ENCODE measurements at places on chromosomes 2 and 18.

- no peak for DNase-seq
Measured at GRCh38 chr2:22359071-22359672, 1025.8 kb upstream of the KLHL29 start.

- no peak for DNase-seq
Measured at GRCh38 chr2:98901702-98902101, 34.3 kb downstream of the CRACDL start.

DNA sequence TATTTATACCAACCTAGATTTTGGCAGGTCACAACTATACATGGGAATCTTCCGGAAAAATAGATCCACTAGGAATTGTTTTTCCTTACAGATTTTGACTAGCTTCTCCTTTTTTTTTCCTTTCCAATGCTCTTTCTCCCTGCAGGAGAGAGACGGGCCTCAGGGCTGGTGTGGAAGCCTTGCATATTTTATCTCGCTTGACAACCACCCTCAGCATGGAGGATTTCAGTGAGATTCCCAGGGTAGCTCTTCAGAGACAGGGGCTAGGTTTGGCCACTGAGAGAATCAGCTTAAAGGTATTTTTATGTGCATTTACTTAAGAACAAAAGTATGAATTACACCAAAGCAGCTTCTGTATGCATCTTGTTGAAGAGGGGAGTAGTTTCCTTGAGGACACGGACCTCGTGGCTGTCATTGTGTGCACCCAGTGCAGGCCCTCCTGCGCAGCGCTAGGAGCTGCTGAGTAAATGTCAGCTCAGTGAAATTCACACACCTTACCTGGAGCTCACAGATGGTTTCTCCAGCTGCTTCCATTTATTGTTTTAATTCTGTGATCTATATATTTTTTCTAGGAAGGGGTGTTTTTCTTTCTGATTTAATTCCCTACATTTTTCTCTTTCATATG, 54.4 kb downstream of the TRAPPC12 start:
- no peak for DNase-seq

DNA sequence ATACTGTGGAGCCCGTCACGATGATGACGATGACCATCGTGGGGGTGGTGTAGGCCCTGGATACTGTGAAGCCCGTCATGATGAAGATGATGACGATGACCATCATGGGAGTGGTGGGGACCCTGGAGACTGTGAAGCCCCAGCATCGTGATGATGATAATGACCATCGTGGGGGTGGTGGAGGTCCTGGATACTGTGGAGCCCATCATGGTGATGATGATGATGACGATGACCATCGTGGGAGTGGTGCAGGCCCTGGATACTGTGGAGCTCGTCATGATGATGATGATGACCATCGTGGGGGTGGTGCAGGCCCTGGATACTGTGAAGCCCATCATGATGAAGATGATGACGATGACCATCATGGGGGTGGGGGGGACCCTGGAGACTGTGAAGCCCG, 81.0 kb upstream of the SALL3 start:
- no peak for DNase-seq

DNA sequence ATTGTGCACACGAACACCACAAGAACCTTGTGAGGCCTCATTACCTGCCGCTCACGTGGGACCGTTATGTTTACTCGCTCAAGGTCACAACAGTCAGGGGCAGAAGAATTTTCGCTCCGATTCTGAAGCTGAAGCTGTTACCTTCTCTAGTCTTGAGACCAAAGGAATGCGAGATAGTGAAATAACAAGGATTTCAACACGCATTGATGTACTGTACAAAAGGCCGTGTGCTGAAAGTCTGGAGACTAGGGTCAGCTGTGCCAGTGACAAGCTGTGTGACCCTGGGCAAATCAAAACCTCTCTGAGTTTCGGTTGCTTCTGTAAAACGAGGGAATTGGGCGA, 583 bp downstream of the NEMP2 start:
- DNase-seq, result peak; percentile 10

DNA sequence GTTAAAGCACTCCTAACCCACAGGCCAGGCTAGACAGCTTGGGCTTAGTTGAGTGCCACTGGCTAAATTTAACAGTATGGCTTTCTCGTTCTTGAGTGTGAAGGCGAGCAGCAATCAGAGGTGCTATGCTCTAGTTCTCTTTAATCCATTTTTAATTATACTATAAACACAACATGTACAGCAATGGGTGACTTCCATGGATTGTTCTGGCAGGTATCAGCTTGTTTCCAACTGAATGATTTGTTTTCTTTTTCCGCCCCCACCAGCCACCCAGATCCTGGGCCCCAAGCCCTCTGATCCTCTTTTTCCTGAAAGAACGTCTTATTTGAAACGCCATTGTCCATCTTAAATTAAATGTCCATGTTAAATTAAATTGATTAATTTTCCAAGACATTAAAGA, 244.8 kb downstream of the IKZF2 start:
- no peak for DNase-seq

GRCh38 chr2:232273903-232274643, 104.5 kb upstream of the ALPP start:
- no peak for DNase-seq

DNA sequence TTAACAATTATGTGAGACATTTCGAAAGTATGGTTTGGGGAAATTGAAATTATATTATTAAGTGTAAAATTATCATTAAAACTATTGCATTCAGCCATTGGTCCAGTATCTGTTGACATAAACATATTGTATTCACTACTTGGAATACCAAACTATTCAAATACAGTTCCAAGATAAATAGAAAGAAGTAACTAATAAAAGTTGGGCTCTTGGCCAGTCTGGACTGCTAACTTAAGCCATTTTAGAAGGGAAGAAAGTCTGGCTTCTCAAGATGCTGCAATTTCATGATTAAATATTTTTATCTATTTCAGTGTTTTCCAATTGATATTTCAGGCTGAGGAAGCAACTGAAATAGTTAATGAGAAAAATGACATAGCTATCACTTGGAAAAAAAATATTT, 109.8 kb upstream of the CHRNA1 start:
- no peak for DNase-seq

GRCh38 chr2:29084554-29084953, 10.2 kb upstream of the PCARE start:
- DNase-seq, result no peak

- no peak for DNase-seq
Measured at GRCh38 chr2:74103763-74104162, 43.9 kb downstream of the BOLA3 start.

GRCh38 chr2:130837175-130837810, 579 bp downstream of the ARHGEF4 start:
- no peak for DNase-seq

DNA sequence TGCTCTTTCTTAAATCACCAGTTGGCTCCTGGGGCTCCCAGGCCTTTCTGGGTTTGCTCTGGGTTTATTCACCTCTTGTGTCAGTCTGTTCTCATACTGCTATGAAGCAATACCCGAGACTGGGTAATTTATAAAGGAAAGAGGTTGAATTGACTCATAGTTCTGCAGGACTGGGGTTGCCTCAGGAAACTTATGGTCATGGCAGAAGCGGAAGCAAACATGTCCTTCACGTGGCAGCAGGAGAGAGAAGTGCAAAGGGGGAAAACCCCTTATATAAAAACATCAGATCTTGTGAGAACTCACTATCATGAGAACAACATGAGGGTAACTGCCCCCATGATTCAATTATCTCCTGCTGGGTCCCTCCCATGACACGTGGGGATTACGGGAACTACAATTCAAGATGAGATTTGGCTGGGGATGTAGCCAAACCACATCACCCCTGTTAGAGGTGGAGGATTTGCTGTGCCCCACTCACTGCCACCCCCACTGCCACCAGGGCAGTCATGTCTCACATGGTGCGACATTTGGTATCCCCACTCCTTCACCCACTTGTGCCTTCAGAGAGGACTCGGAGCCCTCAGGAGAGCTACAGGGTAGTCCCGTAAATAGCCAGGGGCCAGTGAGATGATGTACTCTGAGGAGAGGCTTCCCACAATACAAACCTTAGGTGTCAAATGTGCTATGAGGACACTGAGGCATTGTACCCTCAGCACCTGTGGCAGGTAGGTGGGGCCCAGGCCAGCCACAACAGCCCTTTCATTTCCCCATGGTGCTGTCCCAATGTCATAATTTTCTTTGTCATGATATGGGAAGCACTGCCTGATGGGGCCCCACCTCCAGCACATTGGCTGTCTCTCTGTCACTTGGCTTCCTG, 35.7 kb downstream of the CDC42EP3 start:
- no peak for DNase-seq

DNA sequence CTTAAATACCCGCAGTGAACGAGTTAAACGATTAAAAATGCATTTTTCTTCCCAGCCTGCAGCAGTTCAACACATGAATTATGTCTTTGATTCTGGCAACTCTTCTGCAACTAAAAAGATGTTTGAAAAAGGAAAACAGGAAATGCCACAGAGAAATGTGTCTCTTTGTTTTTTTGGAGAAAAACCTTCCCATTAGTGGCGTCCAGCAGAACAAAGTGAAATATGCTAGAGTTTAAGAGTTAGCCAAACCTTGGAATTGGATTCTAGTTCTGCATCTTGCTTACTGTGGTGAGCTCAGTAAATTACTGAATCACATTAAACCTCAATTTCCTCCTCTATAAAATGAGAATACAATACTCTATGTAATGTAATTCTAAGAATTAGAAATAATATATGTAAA, 900.2 kb upstream of the ACVR2A start:
- DNase-seq, result no peak

DNA sequence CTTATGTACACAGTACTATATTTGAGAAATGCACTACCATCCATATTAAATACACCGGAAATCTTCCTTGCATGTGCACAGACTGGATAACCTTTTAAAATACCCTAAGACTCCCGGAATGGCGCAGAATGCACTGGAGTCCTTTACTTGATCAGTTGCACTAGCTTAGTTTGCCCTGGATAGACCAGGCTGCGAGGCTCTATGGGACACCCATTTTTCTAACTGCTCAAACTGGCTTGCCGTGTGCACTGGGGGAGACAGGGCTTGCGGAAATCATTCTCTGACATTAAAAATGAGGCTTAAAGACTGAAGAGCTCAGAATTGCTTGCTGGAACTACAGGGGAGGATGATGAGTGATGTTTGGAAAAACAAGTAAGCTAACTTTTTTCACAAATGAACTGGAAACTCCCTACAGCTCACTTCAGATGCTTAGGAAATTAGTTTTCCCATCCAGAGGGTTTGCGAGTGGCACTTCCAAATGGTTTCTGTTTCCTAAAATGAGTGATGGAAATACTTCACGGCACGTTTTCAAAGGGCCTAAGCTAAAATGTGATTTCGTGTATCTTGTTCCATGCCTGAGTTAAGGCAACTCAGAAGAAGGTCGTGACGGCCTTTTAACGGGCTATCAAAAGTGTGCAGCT, 2.7 kb downstream of the NCK2 start:
- DNase-seq, result no peak

- no peak for DNase-seq
Measured at GRCh38 chr18:79647307-79647706, 32.3 kb upstream of the CTDP1 start.

GRCh38 chr18:36349552-36349951, 52.0 kb downstream of the FHOD3 start:
- DNase-seq, result peak; percentile 53

DNA sequence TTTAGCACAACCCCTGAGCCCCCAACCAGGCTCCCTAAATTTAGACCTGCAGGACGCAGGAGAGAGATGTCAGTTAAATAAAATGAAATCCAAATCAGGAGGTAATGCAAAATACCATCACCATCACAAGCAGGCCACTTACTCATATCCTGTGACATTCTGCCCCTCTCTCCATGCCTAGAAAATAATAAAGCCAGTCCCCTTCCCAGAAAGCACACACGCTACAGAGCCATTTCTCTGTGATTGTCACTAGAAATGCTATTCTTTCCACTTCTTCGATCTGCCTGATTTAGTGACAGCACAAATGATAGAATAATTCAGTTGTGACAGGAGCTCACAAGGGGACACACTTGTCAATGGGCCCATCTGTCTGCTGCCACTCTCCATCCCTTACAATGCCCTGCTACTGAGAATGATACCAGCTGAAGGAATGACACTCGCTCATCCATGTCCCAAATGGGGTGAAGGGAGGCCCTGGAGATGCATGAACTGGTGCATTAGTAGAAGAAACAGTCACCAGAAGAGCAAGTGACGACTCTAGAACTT, 272.1 kb downstream of the SP3 start:
- no peak for DNase-seq

DNA sequence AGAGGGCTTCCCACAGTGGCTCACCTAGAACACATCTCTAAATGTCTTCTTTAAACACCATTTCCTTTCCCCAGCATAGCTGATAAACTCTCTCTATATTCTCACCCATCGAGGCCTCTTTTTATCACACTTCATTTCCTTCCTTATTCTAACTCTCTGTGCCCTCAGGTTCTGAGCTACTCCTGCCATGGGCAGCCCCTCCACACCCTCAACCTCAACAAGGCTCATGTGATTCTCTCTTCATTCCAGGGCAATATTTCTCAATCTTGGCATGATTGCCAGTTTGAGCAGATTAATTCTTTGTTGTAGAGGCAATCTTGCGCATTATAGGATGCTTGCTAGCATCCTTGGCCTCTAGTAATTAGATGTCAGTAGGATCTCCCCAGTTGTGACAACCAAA, 999.1 kb downstream of the TSN start:
- DNase-seq, result no peak

- DNase-seq, result peak; percentile 83
Measured at GRCh38 chr2:227153758-227154486, 10.1 kb downstream of the COL4A4 start.

GRCh38 chr2:169798718-169799592, at the start of gene SSB:
Gene SSB (plus strand): TSS chr2:169798871. CDS start chr2:169800961, 2,090 bp downstream.
- DNase-seq, result peak; percentile 96

GRCh38 chr18:21629089-21629832, 17.1 kb downstream of the SNRPD1 start:
- no peak for DNase-seq

DNA sequence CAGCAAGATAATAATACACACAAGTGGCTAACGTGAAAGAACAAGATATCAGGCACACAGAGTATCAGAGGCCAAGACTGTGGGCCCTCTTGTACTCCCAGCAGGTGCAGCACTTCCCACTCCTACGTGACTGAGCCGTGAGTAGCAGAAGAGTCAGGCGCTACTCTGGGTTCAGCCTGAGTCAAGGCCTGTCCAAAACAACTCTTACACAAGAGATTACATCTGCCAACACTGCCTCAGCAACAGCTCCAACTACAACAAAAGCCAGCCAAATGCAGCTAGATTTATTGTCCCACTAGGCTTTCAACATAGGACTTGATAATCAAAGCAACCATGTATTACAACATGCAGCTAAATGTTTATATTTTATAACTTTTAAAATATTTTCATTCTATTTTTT, 56.2 kb downstream of the ITSN2 start:
- no peak for DNase-seq

GRCh38 chr18:59704146-59704545, 6.9 kb upstream of the CCBE1 start:
- no peak for DNase-seq

- no peak for DNase-seq
Measured at GRCh38 chr2:60567919-60568768, 14.7 kb upstream of the BCL11A start.

GRCh38 chr2:173354073-173354581, 545 bp upstream of the CDCA7 start:
- no peak for DNase-seq
